ENCODE measurements at places on chromosomes 4 and X. TPM values are rescaled to one million over a fixed set of nuclear protein-coding genes. Genes with fewer than 3 reads are reported as not detected.

DNA sequence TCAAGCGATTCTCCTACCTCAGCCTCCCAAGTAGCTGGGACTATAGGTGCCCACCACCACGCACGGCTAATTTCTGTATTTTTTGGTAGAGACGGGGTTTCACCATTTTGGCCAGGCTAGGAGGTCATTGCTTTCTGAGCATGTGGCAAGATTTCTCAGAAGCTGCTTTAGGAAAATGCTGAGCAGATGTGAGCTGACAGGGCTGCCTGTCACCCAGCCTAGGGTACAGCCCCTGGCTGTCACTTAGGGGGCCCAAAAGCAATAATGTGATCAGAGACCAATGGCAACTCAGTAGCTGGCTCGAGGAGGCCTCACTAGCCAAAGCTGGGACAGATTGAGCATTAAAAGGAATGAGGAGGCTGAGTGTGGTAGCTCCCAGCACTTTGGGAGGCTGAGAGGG, 64.8 kb downstream of the TNIP2 start:
- no peak for DNase-seq

- no peak for DNase-seq
Observed at GRCh38 chr4:21544415-21544814, 404.2 kb downstream of the KCNIP4 start.

- DNase-seq: no peak
Observed at GRCh38 chr4:94171616-94172015, 36.0 kb upstream of the SMARCAD1 start.

Gene IL21
- not detected for total RNA-seq

- DNase-seq: no peak
Observed at GRCh38 chr4:100430451-100430850, 87.4 kb downstream of the EMCN start.

DNA sequence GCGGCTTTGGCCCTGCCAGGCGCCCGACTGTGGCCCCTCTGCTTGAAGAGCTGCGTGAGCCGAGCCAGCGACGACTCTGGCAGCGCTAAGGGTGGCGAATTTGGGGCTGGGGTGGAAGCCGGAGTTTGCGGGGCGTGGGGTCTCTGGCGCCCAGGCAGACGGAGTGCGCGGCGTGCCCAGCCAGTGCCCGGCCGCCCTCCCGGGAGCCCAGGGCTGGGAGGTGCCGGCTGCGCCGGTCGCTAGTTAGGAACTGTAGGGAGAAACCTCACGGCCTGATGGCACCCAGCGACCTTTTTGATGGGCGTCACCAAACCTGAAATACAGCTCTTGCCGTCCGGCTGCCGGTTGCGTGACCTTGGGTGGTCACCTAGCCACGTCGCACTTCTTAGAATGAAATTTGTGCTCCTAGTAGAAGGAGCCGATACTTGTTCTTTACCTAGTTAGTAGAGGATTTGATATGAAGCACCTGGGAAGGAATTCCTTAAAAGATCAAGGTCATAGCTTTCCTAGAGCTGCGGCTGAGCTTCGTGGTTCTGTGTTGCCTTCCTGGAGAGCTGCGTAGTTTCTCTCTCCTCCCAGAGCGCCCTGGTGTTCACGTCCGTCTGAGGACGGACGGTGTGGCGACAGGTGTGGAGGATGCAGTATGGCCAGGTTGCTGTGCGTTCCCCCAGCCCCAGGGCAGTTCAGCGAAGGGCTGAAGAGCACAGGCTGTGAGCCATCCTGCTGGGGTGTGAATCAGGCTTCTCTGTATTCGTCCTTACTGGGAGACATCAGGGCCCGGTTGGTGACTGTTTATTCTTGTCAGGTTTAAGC, 680 bp downstream of the MAEA start:
- no peak for DNase-seq

GRCh38 chr4:105548483-105548882, 3.9 kb upstream of the ARHGEF38 start:
- DNase-seq: no peak

- no peak for DNase-seq
Observed at GRCh38 chr4:38957893-38958292, 74.3 kb downstream of the TMEM156 start.

Gene CXCL3
- 21.2 TPM for total RNA-seq

GRCh38 chrX:69556060-69557011, 52.2 kb downstream of the NALF2 start:
- DNase-seq: no peak

Gene TRMT10A
- total RNA-seq: 7.2 TPM

- no peak for DNase-seq
Observed at GRCh38 chr4:117588771-117589170, 445.5 kb upstream of the NDST3 start.

- DNase-seq: no peak
Observed at GRCh38 chr4:104915373-104915772, 231.3 kb upstream of the TET2 start.

DNA sequence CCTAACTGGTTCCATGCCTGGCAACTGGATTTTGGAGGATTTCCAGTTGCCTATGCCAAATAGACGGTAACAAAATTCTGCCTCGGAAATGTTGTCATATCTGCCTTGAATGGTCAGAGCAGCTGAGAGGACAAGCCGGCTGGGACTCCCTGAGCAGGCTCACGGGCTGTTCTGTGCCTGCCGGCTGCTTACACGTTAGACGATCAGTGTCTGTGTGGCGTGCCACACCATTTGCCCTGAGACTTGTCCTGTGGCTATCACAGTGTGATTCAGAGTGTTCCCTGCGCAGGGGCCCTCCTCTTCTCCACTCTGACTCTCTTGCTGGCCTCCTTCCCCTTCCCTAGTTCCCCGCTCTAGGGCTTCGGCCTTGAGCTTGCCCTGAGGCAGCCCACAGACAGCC, 42.4 kb downstream of the RAI2 start:
- DNase-seq: no peak

DNA sequence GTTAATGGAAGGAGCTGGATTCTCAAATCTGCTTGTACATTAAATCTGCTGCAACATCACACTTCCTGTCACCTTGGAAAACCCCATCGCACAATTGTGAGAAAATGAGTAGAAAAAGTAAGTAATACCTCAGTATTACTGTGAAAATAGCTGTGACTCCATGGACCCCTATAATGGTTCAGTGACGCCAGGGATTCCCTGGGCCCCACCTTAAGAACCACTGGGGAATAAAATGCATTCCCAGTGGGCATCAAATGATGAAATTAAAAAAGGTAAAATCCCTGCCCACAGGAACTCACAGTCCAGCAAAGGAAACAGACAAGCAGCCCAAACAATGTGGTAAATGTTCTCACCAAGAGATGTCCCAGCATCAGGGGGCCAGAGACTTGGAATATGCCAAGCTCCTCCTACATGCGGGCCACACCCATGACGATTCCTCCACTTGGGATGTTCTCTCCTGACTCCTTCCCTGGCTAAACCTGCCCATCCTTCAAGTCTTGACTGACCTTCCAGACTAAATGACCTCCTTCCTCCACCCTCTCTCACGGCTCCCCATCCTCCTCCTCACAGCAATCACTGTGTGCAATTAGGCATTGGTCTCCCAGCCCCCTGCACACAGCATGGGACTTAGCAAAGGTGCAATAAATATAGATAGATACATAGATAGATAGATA, 2.6 kb downstream of the EVC2 start:
- DNase-seq: no peak

GRCh38 chr4:128347175-128347868, 59.7 kb upstream of the PGRMC2 start:
- DNase-seq: no peak

DNA sequence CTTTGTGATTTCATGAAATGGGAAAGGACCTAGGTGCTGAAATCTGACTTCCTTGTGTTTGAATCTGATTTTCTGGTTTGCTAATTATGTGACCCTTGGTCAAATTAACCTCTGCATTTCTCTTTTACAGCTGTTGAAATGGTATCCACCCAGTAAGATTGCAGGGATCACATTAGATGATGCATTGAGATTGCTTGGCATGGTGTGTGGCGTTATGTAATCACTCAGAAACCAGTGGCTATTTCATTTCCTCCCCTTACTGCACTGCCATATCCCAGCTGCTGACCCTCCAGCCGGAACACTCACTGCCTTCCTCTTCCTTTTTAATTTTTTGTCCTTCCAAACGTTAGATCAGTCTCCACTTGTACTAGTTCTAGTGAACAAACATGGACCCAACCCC, 79.0 kb downstream of the KLHL8 start:
- DNase-seq: no peak

GRCh38 chr4:82585690-82586435, 24.1 kb upstream of the TMEM150C start:
- no peak for DNase-seq

DNA sequence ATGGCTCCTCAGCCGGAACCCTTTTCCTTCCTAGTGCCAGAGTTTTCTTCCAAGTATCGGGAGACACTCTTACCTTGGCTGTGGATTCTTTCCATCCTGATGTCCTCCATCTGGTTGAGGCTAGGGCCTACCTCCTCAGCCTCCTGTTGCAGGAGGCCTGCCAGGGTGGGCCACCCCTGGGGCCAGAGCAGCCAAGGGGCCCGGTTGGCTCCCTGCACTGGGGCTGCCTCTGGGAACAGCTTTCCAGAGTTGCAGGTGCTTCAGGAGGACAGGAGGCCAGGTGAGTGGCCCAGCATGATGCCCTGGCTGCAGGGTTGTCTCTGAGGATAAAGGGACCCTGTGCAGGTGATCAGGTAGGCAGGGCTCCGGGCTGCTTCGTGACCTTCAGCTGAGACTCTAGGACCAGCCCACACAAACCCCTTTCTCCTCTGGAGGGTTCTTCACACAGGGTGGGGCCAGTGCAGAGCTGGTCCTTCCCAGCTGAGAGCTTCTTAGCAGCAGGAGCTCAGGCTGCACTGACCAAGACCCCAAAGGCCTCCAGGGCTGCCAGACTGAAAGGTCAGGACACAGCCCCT, 5.3 kb upstream of the GPR78 start:
- DNase-seq: no peak

GRCh38 chr4:184313702-184314659, 96.3 kb upstream of the ENPP6 start:
- no peak for DNase-seq

GRCh38 chrX:105646592-105647372, 175.6 kb upstream of the NRK start:
- DNase-seq: no peak

DNA sequence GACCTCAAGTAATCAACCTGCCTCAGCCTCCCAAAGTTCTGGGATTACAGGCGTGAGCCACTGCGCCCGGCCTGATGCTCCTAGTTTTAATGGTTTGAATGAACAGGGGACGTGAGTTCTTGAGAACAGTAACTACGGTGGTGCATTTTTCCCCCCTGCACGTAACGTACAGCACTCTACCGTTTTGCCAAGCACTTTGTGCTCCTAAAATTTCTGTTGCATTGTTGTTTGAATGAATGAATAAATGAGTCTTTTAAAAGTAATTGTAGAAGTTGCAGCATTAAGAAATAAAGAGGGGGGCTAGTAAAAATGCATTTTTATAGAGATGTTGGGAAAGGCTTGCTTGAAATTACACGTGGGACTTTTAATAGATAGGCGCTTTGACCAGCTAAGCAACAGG, at the start of gene RPA4:
TSS of gene RPA4 (plus strand) at position 301 of the 400 bp plus-strand sequence. CDS start 403 bp downstream, outside the sequence.
- DNase-seq: no peak

Gene FAM47A
- not detected for total RNA-seq

- peak; percentile 97 for DNase-seq
Observed at GRCh38 chr4:95129821-95130311, 372.1 kb downstream of the BMPR1B start.

DNA sequence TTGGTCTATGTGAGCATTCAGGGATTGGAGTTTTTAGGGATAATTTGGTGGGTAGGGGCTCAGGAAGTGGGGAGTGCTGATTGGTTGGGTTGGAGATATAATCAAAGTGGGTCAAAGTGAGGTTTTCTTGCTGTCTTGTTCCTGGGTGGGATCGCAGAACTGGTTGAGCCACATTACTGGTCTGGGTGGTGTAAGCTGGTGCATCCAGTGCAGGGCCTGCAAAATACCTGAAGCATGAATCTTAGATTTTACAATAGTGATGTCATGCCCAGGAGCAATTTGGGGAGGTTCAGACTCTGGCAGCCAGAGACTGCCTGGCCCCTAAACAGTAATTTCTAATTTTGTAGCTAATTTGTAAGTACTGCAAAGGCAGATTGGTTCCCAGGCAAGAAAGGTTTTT, 665.6 kb upstream of the PRKX start:
- no peak for DNase-seq

Gene CCKAR
- total RNA-seq: not detected

Gene PRRG1
- total RNA-seq: 38.4 TPM

Gene PABPC1L2B
- not detected for total RNA-seq

Gene KIAA1210
- total RNA-seq: not detected

Gene OTUD6A
- not detected for total RNA-seq

GRCh38 chr4:112075129-112075753, 70.0 kb upstream of the FAM241A start:
- DNase-seq: peak; percentile 57

DNA sequence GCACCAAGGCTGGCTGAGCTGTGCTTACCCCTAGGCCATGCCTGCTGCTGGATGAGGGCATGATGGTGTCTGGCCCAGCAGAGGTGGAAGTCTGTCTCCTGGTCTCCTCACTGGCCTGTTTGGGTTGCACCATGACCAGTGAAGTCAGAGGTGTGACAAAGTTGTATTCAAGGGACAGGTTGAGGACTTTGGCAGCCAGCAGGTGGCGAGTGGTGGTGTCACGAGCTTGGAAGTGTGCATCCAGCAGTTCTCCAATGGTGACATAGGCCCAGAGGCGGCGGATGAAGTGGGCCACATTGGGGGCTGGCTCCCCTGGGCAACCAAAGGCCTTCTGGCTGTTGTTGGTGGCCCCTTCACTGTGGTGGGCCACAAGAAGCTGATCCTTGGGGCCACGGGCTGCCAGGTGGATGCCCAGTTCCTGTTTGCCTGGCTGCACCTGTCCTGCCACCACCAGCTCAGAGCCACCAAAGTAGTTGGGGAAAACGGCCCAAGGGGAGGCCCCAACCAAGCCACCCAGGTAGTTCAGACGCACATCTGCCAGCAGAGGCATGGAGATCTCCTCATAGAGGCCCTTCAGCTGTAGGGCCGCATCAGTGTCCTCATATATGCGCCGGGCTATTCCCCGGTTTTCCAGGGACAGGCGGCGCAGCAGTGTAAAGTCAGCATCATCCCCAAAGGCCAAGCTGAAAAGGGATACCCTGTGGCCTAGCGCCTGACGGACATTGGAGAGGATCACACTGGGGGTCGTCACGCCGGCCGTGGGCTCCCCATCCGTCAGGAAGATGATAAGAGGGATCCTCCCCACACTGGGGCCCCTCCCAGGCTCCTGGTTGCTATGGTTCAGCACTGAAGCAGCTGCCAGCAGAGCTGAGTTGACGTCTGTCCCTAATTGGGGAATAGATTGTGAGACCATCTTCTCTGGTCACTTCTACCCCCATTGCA, 39.7 kb downstream of the ITIH6 start:
- no peak for DNase-seq
